Iris pigment epithelial cell (primary cell): ENCODE measurements at places on chromosomes 1 and 21.

GRCh38 chr1:99852648-99853047 is 2.5 kb downstream of the AGL start:
- peak; percentile 26 for DNase-seq

DNA sequence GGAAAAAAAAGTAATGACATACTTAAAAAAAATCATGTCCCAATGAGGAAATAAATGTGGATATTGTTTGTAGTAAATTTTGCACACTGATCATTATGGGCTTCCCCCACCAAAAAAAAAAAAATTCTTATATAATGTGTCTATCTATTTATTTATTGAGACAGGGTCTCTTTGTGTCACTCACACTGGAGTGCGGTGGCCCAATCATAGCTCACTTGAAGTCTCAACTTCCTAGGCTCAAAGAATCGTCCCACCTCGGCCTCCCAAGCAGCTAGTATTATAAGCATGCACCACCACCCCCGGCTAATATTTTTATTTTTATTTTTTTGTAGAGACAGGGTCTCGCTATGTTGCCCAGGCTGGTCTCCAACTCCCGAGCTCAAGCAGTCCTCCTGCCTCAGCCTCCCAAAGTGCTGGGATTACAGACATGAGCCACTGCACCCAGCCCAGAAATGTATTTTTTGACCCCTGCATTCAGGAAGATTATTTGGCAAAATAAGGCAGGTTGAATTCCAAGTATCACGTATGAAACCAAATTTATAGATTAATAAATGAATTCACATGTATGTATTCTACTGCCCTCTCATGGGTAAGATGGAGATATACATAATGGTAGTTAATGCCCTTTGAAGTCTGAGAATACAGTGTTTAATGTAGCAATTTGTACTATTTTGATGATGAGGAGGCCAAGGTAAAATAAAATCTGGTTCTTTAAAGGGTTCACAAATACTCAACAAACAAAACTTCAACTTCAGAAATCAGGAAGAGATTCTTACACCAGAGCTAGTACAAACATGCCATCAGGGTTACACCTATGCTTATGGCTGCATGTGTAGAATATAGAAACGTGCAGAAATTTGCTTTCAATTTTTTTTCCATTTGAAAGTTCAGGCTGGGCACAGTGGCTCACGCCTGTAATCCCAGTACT is 1.4 kb upstream of the DENND2C start:
- peak; percentile 16 for DNase-seq

GRCh38 chr21:34897828-34898227 is 151.3 kb downstream of the RUNX1 start:
- DNase-seq, result no peak

- DNase-seq, result no peak
Observed at GRCh38 chr1:108615544-108615943, 45.3 kb downstream of the HENMT1 start.

GRCh38 chr1:904310-904950 is 19.3 kb upstream of the SAMD11 start:
- peak; percentile 86 for DNase-seq

DNA sequence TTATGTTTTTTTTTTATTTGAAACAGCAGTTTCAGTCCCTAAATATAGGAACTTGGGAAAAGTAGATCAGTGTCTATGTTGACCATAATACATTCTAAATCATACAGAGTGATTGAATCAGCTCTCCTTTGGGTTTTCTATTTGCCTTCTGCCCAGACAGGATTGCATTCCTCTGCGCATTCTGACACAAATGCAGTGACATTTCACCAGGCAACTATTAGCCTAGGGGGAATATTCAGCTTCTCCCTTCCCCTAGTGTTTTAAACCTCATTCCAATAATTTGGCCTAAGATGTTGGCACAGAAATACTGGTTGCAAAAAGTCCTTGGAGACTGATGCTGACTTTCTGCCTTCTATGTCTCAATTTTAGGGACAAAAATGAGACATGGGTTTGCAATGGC is 172.8 kb downstream of the PTGER3 start:
- no peak for DNase-seq

GRCh38 chr21:40337981-40338380 is 470.7 kb downstream of the PCP4 start:
- no peak for DNase-seq

- no peak for DNase-seq
Observed at GRCh38 chr1:6417961-6418667, 1.6 kb downstream of the HES2 start.

GRCh38 chr1:67213164-67213563 is 46.9 kb downstream of the IL23R start:
- peak; percentile 36 for DNase-seq

- DNase-seq, result peak; percentile 56
Observed at GRCh38 chr21:43613755-43614638, 45.3 kb downstream of the HSF2BP start.

GRCh38 chr1:67372898-67373297 is 57.3 kb downstream of the SERBP1 start:
- DNase-seq, result no peak

DNA sequence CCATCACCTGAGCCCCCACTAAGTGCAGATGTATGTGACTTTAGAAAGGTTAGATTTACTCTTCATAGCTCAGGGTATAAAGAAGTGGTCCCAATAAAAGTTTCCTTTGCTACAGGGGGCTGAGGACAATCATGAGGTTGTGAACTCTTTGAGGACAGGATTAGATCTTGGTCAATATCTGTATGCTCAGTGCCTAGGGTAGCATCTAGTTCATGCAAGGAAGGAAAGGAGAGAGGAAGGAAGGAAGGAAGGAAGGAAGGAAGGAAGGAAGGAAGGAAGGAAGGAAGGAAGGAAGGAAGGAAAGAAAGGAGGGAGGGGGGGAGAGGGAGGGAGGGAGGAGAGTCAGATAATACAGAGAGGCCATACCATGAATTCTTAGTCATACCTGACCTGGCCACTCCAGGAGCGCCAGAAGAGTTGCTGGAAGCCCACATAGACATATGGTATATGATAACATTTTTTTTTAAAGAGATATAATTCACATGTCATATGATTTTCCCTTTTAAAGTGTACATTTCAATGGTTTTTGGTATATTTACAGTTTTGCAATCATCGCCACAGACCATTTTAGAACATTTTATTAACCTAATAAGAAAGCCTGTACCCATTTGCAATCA is 9.7 kb upstream of the CSRP1 start:
- DNase-seq, result no peak

GRCh38 chr1:204340081-204340889 is 19.4 kb downstream of the PLEKHA6 start:
- DNase-seq, result no peak

DNA sequence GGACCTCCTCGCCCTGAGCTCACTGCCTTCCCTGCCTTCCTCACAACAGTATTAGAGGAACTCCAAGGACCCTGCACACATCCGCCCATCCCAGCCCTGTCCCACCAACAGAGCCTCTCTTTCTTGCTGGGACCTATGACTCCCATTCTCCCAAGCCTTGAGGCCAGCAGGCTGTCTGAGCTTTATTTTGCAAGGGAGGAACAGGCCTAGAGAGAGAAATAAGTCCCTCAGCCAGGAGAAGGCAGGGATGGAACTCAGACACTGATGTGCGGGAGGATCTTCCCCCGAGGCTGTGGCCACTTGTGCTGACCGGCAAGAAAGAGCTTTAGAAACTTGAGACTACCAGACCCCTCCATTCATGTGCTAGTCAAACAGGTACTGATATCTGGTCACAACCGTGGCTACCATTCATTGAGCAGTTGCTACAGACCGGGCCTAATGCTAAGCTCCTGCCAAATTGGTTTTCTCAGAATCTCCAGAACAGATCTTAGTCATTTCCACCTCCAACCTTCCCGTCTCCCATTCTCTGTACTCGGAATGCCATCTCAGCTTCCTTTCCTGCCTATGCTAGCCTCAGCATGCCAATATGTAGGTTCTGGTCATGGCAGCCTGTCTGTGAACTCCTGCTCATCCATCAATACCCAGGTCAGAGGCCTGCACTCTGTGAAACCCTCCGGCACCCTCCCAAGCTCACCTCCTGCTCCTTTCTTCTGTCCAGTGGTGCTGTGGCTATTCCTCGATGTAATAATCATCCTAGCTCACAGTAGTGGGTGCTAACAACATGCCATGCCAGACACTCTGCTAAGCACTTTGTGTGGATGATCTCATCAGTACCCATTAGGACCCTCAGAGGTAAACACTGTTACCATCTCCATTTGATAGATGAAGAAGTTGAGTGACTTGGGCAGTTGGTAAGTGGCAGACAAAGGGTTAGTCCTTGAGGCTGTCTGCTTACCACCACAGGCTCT is 3.8 kb downstream of the TMEM54 start:
- no peak for DNase-seq

GRCh38 chr21:37916310-37917051 is at the start of gene KCNJ6:
TSS of gene KCNJ6 (minus strand) at chr21:37916457. CDS start at chr21:37840682, 75,775 bp downstream.
- peak; percentile 56 for DNase-seq

GRCh38 chr1:207078578-207079132 is 10.0 kb upstream of the C4BPB start:
- no peak for DNase-seq

GRCh38 chr1:229191066-229191674 is 79.7 kb upstream of the RAB4A start:
- DNase-seq, result peak; percentile 45

DNA sequence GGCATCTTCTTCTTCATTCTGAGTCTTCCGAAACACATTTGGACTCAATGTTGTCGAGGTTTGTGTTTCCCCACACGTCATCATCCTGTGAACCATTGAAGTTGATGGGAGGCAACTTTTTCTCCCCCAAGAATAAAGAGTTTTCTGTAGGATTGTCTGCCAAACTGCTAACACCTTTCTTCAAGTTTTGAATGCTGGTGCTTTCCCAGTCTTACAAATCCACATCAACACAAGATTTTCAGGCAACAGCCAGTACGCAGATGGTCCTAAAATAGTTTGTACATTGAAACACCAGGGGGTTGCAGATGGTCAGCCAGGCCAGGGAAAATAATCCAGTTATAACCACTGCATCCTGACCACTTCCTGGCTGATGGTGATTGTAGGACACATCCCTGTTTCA is 187.9 kb downstream of the DISC1 start:
- no peak for DNase-seq

DNA sequence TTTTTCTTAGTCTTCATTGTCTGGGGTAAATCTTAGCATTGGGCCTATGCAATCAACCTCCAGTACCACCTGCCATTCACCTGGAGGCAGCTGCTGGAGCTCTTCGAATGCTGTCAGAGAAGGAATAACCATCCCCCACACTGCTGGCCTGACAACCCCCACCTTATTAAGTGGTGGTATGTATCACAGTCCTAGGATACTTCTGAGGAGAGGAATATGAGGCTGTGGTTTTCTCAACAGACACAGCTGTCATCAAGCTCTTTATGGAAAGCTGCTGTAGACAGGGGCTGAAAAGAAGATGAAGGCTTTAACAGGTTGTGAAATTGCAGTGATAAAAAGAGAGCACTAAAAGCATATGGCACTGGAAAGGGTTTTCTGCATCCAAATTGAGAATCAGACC is 61.7 kb downstream of the TSEN15 start:
- DNase-seq, result peak; percentile 5

DNA sequence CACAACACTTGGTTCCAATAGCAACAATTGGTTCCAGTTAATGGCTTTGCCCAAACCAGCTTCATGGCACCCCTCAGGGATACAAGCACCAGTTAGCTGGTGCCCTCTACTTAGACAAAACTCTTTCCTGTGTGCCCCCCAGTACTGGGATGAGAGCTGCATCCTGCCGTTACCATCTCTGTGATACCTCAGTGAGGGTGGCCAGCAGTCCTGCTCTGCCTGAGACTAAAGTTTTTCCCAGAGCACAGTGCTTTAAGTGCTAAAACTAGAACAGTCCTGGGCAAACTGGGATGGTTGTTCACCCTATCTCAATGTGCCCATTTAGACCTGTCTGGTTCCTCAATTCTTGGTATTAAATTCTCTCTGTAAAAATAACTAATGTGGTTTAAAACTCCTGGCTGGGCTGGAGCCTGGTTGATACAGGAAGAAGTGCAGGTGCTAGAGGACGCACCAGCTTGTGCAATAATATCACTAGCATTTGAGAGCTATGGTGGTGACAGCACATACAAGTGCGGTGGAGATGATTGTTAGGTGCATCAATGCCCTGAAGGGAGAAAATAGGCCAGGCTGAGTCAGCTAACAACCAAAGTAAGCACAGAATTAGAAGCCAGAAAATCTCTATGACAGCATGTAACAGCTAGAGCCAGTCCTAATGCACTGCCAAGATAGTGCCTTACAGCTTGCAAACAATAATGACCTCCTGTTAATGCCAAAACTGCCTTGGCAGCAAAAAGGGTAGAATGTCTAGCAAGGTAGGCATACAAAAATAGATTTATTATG is 179.8 kb upstream of the GALNT2 start:
- DNase-seq, result no peak

- DNase-seq, result peak; percentile 75
Observed at GRCh38 chr1:236067854-236068454, 3.1 kb upstream of the NID1 start.

DNA sequence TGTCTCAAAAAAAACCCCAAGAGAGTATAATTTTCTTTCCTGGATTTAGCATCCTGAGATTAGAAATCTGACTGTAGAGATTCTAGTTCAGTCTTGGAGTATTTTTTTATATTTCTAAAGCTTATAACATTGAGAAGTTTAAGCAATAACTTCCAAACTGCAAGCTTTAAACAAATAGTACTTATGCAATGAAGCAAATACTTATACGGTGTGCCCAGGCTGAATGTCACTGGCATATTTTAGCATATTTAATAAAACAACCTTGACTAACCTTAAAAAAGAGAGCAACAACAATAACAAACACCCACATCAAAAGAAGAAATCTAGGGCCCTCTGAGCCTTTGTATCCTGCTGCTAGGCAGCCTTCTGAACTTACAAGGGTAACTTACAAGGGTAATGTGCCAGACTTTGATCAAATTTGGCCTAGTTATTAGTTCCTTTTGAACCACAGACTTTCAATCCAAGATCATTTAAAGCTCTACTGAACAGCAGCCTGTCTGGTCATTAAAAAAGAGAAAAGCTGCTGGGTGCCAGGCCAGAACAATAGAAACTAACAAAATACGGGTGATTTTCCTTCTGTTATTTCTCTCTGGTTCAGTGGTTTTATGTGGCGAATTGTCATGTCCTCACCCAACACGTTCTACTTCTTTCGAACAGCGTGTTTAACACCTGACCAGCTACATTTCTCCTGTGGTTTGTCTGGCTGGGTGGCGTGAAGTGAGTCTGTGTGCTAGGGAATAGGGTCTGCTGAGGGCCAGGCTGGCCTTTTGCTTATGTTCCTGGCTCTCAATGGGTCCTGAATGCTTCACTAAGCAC is 16.2 kb downstream of the MTOR start:
- DNase-seq, result no peak

GRCh38 chr1:233055879-233056641 is 105.6 kb downstream of the NTPCR start:
- DNase-seq, result no peak

DNA sequence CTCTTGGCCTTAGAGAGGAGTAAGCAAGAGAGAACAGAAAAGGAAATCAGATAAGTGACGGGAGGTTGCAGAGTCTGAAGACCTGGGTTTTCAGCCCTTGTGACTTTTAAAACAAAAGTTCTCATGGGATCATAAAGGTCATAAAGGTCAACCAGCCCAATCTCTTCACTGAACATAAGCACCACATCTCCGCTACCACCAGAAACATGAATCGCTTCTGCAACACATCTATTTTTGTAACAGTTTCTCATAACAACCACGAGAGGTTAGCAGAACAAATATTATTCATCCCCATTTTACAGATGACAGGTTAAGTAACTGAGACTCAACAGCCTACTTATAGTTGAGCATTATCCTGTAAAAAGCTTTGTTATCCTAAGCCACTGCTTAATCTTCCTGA is 5.9 kb downstream of the TRAPPC3 start:
- DNase-seq, result no peak

GRCh38 chr1:147626739-147627138 is 43.6 kb downstream of the ACP6 start:
- no peak for DNase-seq

- no peak for DNase-seq
Observed at GRCh38 chr21:31502537-31503143, 156.9 kb upstream of the SOD1 start.

GRCh38 chr1:234748066-234748465 is 138.1 kb upstream of the IRF2BP2 start:
- no peak for DNase-seq
